Cardiac fibroblast (primary cell): ENCODE measurements at places on chromosomes 11 and 22.

DNA sequence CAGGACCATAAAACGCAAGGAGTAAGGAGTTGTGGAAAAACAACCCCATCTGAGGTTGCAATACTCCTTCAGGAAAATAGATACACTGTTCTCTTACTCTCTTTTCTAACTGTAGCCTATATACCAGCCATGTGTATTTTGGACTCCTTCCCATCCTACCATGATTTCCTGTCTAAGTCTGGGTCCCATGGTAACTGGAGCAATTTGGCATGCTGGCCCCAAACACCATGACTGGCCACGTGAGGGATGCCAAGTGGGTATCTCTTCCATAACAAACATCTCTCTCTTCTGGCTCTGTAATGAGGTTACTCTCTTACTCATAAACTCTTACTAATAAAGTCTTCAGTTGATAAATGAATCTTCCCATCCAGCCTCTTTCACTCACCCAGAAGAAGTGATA lies 26.5 kb downstream of the ABTB2 start:
- peak; percentile 82 for DNase-seq

- no peak for DNase-seq
Measured at GRCh38 chr11:64229744-64230170, 591 bp upstream of the DNAJC4 start.

DNA sequence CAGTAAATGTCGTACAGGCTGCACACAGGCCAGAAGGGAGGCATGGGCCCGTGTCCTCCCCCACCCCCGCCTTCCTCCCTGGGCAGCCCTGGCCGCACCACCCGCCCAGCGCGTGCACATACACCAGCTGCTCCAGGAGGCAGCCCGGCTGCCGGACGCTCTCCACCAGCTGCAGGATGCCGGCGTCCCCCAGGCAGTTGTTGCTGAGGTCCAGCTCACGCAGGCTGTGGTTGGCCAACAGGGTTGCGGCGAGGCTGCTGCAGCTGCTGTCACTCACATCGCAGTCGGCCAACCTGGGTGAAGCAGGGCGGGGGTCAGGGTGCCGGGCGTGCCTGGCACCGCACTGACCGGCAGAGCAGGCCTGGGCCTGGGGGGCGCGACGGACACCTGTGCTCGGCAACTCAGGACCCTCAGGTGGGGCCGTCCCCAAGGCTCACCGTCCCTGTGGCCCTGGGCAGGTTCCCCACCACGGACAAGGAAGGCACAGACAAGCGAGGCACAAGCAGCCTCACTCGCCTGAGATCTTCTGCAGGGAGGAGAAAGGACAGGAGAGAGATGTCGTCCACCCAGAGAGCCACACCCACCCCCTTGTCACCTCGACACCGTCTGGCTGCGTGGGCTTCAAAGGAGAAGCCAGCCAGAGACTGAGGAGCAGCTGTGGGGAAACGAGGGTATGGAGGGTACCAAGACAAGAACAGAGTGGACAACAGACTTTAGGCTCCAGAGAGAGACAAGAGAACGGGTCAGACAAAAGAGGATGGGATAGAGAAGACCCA lies 12.1 kb downstream of the RNH1 start:
- DNase-seq: no peak

- DNase-seq: no peak
Measured at GRCh38 chr11:70715166-70715951, 317.0 kb downstream of the CTTN start.

- no peak for DNase-seq
Measured at GRCh38 chr11:59601788-59602187, 13.8 kb downstream of the OSBP start.

DNA sequence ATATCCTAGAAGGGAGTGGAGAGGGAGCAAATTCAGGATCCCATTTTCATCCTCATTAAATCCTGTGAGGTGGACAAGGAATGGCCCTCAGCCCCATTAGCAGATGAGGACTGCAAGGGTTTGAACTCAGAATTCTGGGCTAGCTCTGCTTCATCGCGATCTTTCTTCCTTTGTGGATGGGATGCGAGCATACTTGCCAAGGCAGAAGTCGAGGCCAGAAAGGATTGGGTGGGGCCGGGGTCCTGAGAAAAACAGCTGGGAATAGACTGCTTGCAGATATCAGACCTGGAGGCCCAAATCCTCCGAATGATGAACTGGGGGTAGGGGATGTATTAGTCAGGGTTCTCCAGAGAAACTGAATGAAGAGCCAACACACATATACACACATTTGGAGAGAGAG lies 179.0 kb downstream of the CHST1 start:
- DNase-seq: no peak

- DNase-seq: no peak
Measured at GRCh38 chr11:5283086-5283485, 13.3 kb upstream of the HBE1 start.

- peak; percentile 33 for DNase-seq
Measured at GRCh38 chr11:65565624-65566453, 4.4 kb upstream of the ZNRD2 start.

GRCh38 chr11:665062-665703 lies 28.1 kb downstream of the DRD4 start:
- DNase-seq: peak; percentile 28

GRCh38 chr11:134409552-134410429 lies 2.3 kb downstream of the B3GAT1 start:
- no peak for DNase-seq

GRCh38 chr11:88363648-88364065 lies 26.1 kb upstream of the CTSC start:
- peak; percentile 38 for DNase-seq

DNA sequence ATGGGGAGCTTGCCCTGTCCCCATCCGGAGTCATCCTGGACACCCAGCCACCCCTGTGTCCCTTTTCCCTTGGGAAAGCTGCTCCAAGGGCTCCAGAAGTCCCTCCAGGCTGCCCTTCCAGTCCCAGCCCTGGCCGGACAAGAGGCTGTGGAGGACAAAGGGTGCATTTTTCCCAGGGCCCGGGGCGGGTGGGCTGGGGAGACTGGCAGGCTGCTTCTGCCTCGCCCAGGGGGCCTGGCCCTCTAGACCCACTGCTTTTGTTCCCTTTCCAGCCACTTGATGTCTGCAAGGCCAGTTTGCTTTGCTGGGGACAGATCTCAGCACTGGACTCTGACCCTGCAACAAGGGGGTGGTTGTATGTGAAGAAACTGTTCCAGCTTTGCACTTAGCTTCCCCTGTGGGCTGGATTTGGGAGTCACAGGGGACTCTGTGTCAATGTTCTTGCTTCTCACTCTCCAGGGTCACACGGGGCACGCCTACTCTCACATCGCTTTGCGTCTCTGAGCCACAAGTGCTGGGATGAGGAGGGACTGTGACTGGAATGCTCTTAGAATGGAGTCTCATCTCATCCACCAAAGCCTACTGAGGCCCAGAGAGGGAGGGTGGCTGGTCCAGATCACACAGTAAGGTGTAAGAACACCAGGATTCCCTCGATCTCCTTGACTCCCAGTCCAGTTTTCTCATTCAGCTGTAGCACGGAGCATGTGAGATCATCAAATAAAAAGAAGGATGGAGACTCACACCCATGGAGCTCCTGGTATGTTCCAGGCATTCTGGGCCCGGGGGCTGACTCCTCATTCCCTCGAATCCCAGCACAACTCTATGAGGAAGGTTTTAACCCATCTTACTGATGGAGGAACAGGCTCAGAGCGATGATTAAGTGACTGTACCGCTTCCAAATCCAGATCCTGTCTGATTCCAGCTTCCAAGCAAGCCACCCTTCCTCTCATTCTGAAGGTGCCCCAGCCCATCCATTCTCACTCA lies 59.9 kb downstream of the FBXO7 start:
- DNase-seq: no peak

DNA sequence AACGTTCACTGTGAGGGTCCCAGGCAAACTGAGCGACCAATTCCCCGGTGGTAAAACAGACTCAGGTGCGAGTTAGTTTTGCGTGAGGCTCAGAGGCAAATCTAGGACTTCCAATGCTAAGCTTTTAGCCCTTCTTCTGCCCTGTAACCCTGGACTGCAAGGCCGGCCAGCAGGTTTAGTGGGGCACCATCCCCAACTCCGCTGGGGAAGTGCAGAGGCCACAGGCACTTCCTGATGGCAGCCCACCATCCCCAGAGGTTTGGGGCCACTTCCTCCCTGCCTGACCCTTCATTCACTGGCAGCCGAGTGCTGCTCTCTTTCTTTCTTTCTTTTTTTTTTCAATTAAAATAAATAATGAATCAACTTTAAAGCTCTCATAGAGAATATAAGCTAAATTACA lies 124.6 kb upstream of the B3GAT1 start:
- no peak for DNase-seq

- DNase-seq: no peak
Measured at GRCh38 chr11:104531075-104531474, 367.1 kb upstream of the PDGFD start.

DNA sequence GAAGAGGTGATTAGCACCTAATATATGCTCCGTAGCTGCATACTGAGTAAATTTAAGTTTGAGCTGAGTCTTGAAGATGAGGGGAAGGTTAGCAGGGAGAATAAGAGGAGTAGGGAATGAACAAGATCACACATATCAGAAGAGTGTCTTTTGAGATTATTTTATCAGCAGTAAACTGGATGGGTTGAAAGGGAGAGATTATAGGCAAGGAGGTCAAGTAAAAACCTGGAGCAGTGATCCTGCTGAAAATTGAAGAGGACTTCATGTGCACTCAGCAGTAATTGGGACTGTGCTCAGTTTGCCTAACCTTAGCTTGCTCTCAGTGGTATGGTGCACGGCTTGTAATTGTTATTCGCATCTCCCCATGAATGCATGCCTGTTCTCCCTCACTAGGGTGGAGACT lies 79.5 kb upstream of the PICALM start:
- DNase-seq: no peak

GRCh38 chr11:110358336-110358735 lies 61.9 kb upstream of the RDX start:
- no peak for DNase-seq

GRCh38 chr22:22703715-22704114 lies 59.3 kb downstream of the GGTLC2 start:
- DNase-seq: peak; percentile 45

GRCh38 chr22:32476281-32477195 lies 1.9 kb downstream of the FBXO7 start:
- no peak for DNase-seq

- no peak for DNase-seq
Measured at GRCh38 chr22:48182846-48183805, 1420.7 kb downstream of the TBC1D22A start.

DNA sequence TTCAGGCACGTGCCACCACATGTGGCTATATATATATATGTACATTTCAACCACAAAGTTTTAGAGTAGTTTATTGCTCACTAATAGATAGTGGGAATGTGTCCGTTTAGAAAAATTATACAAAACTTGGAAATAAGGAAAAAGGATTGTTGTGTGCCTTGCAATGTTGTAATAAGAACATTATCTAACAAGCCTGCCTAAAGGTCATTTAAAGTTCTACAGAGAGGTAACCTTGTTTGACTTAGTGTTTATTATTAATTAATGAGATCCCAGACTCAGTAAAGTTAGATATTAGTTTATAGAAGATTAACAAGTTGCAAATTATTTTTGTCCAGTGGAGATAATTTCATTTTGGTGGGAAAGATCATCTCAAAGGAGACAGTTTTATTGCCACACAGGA lies 5.5 kb upstream of the PATL1 start:
- DNase-seq: no peak

DNA sequence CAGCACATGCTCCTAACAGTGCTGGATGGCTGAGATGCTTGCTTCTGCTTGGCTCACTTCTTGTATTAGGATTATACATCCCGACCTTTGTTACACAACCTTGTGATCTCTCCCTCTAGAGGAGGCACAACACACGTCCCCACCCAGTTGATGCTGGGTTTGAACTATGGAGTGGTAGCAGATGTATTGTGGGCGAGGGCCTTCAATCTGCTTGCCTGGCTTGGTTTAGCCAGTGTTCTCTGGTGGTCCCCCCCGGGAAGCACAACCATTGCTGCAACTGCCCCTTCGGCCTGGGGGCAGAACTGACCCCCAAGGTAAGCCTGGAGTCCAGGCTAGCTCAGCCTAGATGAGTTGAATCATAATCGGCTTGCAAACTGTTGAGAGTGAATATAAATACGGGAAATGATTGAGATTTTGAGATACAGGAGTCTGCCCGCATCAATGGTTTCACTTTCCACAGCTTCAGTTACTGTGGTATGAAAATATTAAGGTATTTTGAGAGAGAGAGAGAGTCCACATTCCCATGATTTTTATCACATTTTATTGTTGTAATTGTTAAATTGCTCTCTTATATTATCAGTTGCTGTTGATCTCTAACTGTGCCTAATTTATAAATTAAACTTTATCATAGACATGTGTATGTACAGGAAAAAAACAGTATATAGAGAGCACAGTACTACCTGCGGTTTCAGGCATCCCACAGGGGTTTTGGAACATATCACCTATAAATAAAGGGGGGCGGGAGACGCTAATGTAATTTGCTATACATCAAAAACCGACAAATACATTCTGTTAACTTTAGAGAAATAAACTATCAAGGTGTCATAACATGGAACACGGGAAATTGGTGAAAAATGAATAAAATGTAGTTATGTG lies 482.0 kb upstream of the B3GAT1 start:
- no peak for DNase-seq

- DNase-seq: no peak
Measured at GRCh38 chr22:24184057-24184798, 2.9 kb downstream of the SUSD2 start.

- DNase-seq: peak; percentile 11
Measured at GRCh38 chr11:72981971-72982685, 160.0 kb downstream of the FCHSD2 start.

DNA sequence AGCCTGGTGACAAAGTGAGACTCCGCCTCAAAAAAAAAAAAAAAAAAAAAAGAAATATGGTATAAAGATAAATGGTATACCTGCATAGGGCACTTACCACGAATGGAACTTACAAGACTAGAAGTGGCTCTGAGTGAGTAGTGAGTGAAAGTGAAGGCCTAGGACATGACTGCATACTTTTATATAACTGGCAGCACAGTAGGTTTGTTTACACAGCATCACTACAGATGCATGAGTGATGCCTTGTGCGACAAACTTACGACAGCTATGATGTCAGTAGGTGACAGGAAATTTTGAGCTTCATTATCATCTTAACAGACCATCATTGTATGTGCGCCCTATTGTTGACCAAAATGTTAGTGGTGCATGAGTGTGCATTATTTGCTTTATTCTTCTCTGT lies 17.7 kb downstream of the XRCC6 start:
- DNase-seq: no peak

DNA sequence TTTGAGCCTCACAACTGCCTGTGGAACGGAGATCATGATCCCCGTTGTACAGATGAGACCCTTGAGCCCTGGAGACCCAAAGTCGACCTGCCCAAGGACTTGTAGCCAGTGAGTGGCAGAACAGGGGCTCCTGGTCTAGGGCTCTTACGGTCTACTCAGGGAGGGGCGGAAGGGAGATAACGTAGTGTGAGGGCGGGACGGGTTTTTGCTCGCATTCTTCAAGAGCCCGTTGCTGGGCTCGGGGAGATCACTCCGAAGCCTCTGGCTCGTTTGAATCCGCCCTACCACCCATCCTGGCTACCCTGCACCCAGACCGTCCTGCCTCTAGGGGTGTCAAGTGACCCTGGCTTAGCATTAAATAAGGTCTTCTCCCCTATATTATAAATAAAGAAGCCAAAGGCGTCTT lies 639 bp downstream of the CRY2 start:
- DNase-seq: peak; percentile 78
